ENCODE measurements at places on chromosomes 1 and 21.

- DNase-seq, result no peak
Observed at GRCh38 chr1:159140474-159140873, 30.9 kb upstream of the CADM3 start.

GRCh38 chr1:154148807-154149206, 6.1 kb downstream of the NUP210L start:
- no peak for DNase-seq

GRCh38 chr21:41167348-41168342, at the start of gene BACE2:
TSS of gene BACE2 (plus strand) at chr21:41168160. CDS start at chr21:41168264, 104 bp downstream.
- DNase-seq, result peak; percentile 10

DNA sequence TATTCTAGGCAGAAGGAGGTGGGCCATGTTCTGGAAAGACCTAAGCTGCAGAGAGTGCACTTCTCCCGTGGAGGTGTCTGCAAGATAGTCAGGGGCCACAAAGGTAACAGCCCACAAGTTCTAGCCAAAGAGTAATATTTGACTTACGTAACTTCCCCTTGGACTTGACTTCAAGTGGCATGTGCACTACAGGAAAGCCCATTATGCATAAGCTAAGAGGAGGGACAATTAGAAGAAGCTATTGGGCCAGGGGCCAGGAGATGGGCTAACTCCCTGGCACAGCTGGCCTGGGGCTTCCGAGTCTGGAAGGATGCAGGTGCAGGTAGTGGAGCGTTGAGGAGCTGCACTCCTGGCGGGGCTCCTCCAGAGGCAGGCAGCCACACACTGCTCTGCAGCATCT, 58.3 kb downstream of the ERG start:
- no peak for DNase-seq

DNA sequence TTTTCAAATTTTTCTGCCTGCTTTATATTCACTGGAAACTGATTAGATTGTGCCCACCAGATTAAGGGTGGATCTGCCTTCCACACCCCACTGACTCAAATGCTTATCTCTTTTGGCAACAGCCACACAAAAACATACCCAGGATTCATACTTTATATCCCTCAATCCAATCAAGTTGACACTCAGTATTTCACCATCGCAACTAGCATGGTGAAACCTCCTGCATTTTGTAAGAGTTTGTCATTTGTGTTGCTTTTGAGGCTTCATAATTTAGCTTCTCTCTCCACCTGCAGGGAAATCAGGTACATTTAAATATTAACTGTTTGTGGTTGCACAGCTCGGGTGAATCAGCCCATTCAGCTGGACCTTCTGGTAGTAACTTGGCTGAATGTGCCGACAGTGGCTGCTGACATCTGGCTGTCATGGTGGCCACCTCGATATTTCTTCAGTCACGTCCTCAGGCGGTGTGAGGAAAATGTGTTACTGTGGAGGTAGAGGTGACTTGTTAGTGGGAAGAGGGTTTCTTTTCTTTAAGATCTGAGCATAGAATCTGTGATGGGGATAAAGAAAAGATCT, 224.0 kb downstream of the PTBP2 start:
- DNase-seq, result no peak

GRCh38 chr1:34929853-34930701, 627 bp upstream of the DLGAP3 start:
- DNase-seq, result no peak

DNA sequence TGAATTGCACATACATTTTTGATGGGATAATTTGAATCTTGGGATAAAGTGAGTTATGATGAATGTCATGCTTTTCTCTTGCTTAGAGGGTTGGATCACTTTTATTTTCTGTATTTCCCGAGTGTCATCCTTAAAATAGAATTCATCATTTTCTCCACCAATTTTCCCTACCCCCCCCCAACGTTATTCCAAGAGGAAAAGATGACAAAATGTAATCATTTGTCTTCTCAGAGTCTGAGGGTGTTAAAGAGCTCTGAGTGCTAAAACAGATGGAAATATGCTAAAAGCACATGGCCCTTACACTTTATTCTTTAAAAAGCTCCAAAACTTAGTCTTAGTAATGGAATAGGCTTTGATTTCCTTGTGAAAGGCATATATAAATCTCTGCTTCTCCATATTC, 81.4 kb downstream of the CHRM3 start:
- DNase-seq, result no peak

GRCh38 chr1:247291161-247291560, 35.3 kb downstream of the VN1R5 start:
- DNase-seq, result no peak

DNA sequence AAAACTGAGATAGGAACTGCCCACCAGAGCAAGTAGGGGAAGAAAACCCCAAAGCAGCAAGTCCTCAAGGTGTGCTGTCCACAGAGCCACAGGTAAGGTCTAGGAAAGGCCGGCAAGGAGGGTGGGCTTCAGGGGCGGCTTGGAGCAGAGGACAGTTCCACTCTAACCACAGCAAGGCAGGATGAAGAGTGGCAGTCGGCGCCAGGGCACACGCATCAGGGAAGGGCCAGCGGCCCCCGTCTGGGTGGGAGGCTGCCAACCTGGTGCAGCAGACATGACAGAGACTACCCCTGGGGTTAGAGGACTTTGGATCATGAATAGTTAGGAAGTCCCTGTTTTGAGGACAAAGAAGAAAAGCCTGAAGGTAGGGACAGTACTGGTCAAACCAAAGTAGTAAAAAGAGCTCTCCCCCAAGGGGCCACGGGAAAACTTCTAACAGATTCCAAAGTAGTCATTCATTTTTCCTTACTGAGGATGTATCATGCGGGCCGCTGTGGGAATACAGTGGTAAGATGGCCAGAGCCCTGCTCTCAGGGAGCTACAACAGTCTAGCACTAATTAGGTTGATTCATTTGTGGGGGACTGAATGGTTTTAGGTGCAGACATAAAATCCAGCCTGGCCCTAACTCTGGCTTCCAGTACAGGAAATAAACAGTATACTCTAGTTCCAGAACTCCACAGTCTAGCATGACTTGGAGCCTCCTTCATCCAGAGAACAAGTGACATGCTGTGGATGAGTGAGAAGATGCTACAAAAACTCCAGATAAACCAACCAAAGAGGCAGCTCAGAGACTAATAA, 3.5 kb upstream of the RAP1GAP start:
- no peak for DNase-seq

- DNase-seq, result no peak
Observed at GRCh38 chr21:44901391-44902074, 19.2 kb downstream of the ITGB2 start.

- DNase-seq, result no peak
Observed at GRCh38 chr1:26542771-26543451, 13.3 kb downstream of the RPS6KA1 start.

DNA sequence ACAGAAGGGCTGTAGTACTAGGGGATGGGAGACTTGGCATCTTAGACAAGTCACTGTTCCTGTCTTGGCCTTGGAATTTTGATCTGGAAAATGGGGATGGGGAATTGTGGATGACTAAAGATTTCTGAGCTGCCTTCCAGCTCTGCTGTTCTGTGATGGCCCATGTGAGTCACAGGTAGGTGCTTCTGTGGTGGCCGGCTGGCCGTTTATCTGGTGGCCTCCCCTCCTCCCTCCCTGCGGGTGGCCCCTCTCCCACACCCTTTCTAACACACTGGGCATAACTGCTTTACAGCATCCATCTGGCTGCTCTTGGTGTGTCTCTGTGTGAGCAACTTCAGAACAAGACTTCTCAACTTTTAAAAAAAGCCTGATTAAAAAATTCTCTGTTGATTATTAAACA, 35.9 kb downstream of the KCNA2 start:
- no peak for DNase-seq

DNA sequence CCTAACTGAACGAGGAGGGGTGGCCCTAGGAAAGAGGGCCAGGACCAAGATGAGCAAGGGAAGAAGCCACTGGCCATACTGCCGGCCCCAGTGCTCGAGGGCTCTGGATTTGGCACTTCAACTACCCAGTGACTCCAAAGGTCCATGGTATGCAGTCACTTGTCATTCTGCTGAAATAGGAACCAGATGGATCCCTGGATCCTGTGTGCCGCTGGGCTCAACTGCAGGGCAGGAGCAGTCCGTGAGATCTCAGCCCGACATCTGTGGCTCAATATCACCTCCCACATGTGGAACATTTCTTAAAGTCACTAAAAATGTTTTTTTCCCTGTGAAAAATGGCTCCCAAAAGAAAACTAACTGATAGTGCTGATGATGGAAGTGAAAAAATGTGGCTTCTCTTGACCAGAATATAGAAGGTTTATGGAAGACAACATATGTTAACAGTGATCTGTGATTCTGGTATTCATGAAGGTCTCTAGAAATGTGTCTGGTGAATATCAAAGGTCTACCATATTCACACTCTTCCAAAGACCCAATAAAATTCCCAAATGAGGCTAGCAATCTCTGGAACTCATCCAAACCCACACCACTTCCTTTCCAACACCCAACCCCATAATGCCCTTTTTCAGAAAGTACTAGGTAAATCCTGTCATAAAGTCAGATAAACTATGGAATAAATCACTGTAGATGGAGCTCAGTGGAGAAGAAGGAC, 24.1 kb downstream of the PAFAH2 start:
- no peak for DNase-seq

DNA sequence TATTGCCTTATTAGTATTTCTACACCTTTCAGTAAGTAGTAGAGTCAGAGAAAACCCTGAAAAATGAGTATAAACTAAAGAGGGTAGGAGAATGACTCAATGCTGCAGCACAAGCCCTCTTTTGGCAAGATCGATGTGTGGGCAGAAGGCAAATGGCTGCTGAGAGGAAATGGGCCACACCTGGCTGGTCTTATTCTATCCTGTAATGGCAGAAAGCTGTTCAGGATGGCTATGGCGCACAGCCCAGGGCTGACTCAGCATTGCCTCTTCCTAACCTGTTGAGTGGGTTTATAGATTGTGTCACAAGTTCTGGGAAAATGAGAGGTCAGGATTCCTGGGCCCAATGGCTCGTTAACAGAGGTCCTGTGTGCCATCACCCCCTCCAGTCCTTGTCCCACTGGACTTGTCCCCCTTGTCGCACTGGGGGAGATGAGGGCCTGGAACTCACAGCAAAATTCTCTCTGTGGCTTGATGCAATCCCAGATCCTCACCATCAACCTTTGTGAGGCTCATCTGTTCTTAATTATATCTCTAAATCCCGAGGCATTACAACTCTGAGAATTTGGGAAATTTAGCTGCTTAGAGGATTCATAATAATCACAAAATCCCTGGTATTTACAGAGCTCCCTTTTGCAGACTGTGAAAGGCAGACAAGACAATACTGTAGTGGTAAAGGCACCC, 13.2 kb downstream of the HMGB4 start:
- DNase-seq, result no peak

- DNase-seq, result no peak
Observed at GRCh38 chr1:93988634-93989350, 79.6 kb upstream of the GCLM start.

- DNase-seq, result no peak
Observed at GRCh38 chr1:43379476-43379875, 10.1 kb downstream of the MED8 start.

DNA sequence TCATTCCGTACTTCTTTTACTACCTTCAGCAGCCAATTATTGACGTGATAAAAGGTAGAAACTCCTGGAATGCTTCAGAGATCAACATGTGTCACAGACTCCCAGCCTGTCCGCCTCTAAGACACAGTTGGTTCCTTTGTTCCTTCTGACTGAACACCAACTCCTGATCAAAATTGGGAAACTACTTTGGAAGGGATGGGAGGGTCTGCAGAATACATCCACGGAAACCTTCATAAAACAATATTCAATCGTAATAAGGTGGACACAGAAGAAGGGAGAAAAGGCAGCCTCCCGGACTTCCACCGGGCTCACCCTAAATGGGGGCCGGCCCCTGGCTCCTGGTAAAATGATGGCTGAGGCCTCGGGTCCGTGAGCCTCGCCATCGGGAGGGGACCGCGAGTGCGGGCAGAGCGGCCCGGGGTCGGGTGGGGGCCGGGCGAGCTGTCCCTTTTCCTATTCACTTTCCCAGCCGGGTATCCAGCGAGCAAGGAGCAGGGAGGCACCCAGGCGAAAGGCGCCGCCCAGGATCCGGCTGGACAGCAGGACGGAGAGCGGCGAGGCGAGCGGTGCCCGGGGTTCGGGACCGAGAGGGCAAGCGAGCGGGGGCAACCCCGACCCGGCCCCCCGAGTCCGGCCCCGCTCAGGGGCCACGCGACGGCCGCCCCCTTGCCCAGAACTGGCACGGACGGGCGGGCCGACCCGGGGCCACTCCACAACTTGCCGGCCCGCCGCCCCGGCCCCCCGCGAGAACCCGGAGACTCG, 805 bp downstream of the NRIP1 start:
- DNase-seq, result no peak

GRCh38 chr1:245433561-245433960, 278.8 kb downstream of the KIF26B start:
- no peak for DNase-seq

- no peak for DNase-seq
Observed at GRCh38 chr1:184019506-184019905, 18.0 kb downstream of the COLGALT2 start.

DNA sequence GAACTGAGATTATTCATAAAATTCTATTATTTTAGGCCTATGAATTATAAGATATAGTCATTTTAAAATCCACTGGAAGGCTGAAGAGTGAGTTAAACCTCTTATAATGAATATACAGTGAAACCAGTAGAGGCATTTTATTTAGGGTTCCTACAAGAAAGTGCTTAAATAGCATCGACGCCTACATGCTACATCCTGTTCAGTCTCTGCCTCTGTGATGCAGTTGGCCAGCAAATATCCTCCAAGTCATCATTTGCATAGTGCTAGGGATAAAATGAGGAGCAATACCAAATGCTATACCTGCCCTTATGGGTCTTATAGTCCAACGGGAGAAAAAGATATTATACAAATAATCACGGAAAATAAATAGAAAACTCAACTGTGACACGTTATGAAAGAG, 59.6 kb downstream of the EDEM3 start:
- DNase-seq, result no peak

DNA sequence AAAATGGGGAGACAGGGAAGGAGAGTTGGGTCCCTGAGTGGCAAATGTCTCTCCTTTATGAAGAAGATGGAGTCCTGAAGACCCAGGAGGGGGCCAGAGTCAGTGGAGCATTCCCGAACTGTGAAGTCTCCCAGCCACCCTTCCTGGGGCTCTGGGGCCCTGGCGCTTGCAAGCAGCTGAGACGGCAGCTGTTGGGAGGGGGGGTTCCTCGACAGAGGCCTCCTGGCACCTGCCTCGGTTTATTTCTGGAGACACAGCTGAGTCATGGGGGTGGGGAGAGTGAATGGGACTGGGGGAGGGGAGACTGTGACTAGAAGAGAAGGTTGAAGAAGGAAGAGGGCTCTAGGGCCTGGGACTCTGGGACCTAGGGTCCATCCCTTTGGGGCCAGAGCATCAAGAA, 14.0 kb downstream of the NES start:
- no peak for DNase-seq

Measured in stimulated activated CD8-positive, alpha-beta memory T cell treated with anti-CD3 and anti-CD28 coated beads, Interleukin-4, amount 100 ng/mL, for 24 hours (primary cell).